ENCODE measurements at places on chromosomes 12 and 14.

- DNase-seq, result no peak
Observed at GRCh38 chr14:51613416-51613815, 38.3 kb upstream of the FRMD6 start.

GRCh38 chr14:104436741-104437701 lies 142.5 kb upstream of the C14orf180 start:
- no peak for DNase-seq

DNA sequence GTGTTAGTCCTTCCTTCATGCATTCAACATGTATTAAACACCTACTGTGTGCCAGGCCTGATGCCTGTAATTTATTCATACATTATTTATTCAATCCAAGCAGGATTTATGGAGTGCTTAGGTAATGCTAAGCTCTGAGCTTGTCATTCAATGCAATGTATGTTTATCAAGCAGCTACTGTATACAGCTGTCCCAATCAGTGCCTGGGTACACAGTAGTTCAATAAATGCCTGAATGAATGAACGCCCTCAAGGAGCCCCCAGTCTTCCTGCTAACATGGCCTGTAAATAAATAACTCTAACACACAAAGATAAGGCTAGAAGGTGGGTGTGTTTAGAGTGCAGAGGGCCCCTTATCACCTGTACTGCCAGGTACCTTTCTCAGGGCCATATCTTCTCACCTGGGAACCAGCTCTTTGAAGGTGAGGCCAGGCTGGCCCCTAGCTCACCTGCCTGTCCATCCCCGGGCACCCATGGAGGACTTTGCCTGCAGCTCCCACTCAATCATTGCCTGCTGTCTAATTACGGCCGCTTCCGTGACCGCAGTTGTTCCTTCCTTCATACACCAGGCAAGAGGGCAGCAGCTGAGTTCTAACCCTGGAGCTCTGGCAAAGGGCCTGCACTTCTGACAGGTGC lies 20.0 kb upstream of the KDM2B start:
- DNase-seq, result no peak

DNA sequence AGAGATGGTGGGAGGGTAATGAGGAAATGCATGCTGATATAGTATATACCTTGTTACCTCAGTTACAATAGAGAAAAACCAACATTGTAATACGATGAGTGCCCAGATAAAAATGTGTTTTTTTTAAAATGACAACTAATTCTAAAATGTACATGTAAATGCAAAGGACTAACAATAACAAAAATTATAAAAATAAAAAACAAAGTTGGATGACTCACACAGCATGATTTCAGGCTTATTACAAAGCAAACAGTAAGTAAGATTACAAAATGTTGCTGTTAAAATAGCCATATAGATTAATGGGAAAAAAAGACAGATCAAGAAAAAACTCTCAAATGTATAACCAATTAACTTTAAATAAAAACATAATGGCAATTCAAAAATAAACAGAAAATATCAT lies 1099.4 kb downstream of the FSCB start:
- DNase-seq, result no peak

DNA sequence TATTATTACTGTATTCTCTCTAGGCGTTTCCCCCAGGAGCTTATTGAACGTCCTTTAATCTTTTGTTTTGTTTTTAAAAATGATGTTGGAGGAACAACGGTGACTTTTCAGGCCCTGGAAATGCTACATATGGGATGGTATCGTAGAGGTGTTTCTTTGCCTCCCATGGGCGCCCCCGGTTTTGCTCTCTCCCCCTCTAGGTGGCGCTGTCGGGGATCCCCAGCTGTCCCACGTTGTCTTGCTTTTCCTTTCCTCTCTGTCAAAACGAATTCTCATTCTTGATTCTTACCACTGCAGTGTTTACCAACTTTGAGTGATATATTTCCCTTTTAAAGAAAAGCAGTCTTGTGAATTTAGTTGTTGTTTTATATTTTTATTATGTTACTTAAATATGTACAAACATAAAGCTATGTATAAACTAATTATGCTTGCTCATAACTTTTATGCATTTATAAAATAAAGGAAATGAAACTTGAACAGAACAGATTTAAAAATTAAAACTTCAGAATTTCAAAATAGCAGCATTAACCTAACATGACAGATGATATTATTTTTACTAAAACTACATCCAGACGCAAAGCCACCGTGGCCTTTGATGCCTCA lies 171.9 kb downstream of the RGS6 start:
- peak; percentile 38 for DNase-seq

GRCh38 chr14:92638266-92638665 lies 110.2 kb downstream of the LGMN start:
- no peak for DNase-seq
